ENCODE measurements at places on chromosomes 5 and 9.

DNA sequence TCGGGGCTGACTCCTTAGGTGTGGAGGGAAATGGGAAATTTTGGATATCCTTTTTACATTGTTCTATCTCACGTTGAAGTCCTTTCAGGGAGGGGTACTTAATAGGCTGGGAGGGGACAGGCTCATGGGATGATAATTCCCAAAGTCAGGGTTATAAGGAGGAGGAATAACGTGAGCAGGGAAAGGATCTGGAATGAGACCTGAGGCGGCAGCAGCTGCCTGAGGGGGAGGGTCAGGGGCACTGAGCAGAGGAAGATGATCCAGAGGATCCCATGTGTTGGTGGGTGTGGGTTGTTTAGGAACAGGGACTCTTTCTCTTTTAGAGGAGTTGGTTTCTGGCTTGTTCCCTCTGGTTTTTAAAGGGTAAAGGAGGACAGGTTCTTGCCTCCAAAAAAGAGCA lies 18.7 kb downstream of the IFT74 start:
- DNase-seq: no peak

DNA sequence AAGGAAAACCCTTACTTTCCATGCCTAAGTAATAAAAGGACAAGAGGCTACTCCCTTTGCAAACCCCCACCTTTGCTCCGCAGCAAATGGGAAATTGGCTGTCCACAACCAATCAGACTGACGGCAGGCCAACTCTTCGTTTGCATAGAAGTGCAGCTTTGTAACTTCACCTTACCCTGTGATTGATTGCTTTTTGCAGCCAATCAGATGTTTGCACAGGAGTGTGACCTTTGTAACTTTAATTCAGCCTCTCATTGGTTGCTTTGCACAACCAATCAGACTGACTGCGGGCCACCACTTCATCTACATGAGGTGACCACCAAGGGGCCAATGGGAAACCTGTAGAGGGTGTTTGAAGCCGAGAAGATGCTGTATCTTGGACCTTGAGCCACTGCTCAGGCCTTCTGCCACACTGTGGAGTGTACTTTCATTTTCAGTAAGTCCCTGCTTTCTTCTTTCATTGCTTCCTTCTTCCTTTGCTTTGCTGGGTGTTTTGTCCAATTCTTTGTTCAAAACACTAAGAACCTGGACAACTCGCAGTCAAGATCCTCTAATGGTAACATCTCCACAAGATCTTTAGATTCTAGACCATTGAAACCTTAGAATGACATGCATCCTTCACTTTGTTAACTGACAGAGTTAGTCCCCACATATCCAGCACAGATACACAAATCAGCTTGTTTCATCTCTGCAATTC lies 51.3 kb upstream of the FREM1 start:
- DNase-seq: no peak

DNA sequence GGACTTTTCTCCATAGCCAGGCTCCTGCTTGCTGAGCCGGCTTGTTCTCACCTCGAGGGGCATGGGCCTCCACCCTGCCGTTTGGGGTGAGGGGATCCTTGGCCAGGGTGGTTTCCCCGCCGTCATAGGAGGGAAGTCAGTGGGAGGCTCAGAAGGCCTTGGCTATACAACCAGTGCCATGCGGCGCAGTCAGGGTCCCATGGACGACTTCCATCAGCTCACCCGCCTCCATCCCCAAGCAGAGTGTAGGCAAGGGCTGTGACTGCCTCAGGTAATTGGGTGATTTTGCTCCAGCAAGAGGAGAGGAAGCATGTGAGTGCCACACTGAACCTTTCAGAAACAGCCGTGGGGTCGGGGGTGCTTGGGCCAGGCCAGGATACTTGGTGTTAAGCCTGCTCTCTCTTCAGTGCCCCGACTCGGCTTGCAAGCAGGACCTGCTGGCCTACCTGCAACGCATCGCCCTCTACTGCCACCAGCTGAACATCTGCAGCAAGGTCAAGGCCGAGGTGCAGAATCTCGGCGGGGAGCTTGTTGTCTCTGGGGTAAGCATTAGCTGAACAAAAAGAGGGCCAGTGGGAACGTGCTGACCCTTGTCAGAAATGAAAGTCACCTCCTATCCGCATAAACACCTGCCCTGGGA lies 57.2 kb upstream of the LRRTM2 start:
- DNase-seq: no peak

- DNase-seq: no peak
These were observed 13.3 kb upstream of the LPCAT1 start for GRCh38 chr5:1536871-1537602.

- no peak for DNase-seq
These were observed 24.8 kb downstream of the P4HA2 start for GRCh38 chr5:132202711-132203463.

Measured in GM20000 (cell line).